ENCODE measurements at places on chromosomes 7 and 10.

- no peak for DNase-seq
Observed at GRCh38 chr7:55133630-55134358, 115.0 kb downstream of the EGFR start.

DNA sequence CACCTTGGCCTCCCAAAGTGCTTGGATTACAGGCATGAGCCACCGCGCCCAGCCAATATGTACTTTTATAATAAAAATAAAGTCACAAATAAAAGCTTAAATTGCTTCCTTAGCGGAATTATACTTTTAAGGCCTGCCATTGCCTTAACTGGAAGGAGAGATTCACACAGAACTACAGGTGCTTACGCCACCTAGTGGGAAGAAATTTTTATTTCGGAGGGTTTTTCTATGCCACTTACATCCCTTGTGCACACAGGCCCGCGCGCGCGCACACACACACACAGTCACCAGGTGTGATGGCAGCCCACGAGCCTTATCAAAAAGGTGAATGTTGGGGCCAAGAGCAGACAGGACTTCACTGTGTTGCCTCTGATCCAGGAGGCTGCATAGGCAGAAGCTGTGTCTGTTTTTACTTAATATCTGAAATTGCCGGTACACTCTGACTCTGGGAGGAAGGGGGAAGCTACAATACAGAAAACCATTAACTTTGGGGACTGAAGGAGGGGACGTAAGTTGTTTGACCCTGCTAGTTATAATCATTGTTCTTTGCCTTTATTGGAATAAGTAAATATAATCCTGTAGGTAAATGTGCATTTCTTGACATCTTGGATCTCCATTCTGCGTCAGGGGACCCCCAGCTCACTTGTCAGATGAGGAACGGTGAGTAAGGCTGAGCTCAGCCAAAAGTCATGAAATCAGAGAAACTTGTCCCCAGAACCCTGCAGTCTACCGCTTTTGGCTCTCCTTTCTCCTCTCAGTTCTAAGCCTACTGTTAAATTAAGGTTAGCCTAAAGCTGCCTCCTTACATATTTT lies 87.1 kb downstream of the SLC16A9 start:
- peak; percentile 76 for DNase-seq

GRCh38 chr10:106302961-106303360 lies 861.5 kb downstream of the SORCS1 start:
- no peak for DNase-seq

- DNase-seq = no peak
Observed at GRCh38 chr10:70782746-70783680, 2.2 kb downstream of the TBATA start.

Data from G401 (cell line).